Activated CD4-positive, alpha-beta T cell treated with anti-CD3 and anti-CD28 coated beads for 24 hours (primary cell): ENCODE measurements at places on chromosomes 16 and 17.

DNA sequence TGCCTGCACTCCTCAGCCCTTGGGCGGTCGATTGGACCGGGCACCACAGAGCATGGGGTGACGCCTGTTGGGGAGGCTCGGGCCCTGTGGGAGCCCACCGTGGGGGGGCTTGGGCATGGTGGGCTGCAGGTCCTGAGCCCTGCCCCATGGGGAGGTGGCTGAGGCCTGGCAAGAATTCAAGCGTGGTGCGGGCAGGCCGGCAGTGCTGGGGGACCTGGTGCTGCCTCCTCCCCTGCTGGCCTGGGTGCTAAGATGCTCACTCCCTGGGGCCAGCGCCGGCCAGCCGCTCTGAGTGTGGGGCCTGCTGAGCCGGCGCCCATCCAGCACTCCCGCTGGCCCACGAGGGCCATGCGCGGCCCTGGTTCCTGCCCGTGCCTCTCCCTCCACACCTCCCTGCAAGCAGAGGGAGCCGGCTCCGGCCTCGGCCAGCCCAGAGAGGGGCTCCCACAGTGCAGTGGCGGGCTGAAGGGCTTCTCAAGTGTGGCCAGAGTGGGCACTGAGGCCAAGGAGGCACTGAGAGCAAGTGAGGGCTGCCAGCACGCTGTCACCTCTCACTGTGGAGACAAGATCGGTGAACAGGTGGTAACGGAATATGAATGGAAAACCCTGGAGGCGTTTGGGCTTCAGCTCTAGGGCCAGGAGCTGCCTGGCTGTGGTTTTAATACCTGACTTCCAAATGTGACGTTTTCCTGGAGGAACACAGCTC, 28.5 kb downstream of the ST6GALNAC1 start:
- DNase-seq: no peak

DNA sequence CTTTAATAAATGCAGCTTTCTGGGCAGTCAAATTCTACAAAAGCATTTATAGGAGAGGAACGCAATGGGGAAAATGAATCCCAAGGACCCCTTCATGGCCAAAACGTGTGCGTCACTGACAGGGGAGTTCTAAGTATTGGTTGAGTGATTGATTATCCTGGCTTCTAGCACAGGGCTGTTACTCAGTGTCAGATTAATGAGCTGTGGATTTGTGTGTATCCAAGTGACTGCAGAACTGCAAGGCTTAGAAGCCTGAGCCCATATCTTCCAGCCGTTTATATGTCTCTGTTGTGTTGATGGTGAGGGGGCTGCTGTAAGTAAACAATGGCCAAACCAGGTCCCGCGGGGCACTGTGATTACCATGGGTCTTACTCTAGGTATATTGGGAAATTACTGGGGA, 129.4 kb downstream of the SHISA9 start:
- DNase-seq: no peak

GRCh38 chr16:17538927-17539326, 68.2 kb upstream of the XYLT1 start:
- no peak for DNase-seq

DNA sequence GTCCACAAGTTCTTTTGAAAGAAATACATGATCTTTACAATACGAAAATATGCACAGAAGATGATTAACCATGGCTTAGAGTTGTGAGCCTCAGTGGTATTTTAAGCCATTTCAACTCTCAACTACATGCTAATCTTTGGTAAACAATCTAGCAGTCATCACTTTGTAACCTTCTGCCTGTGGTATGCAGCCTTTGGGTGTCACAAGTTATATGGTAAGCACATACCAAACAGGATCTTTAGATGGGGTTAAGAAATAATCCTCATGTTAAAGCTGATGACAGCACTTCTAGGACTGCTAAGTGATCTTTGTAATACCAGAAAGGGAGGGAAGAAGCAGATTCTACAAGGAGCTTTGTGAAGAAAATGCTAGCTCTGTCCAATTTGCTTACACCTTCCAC, 74.3 kb downstream of the CA4 start:
- DNase-seq: no peak

- DNase-seq: no peak
Observed at GRCh38 chr17:81436294-81436849, 41.1 kb downstream of the BAHCC1 start.

GRCh38 chr17:35540589-35541404, 3.3 kb upstream of the SLFN12L start:
- DNase-seq: no peak

- no peak for DNase-seq
Observed at GRCh38 chr17:71922439-71922838, 198.4 kb upstream of the SOX9 start.

DNA sequence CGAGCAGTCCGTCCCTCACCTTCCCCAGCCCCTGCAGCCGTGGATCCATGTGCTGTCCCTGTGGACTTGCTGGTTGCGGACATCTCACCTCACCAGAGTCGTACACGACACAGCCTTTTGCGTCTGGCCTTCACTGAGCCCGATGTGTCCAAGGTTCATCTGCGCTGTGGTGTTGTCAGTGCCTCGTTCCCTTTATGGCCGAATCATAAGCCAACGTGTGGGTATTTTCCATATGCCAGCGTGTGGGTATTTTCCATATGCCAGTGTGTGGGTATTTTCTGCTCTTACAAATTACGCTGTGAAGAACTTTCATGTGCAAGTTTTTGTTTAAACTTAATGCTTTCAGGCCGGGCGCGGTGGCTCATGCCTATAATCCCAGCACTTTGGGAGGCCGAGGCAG, 31.6 kb downstream of the TBCD start:
- no peak for DNase-seq

GRCh38 chr17:71900621-71901229, 220.1 kb upstream of the SOX9 start:
- no peak for DNase-seq

DNA sequence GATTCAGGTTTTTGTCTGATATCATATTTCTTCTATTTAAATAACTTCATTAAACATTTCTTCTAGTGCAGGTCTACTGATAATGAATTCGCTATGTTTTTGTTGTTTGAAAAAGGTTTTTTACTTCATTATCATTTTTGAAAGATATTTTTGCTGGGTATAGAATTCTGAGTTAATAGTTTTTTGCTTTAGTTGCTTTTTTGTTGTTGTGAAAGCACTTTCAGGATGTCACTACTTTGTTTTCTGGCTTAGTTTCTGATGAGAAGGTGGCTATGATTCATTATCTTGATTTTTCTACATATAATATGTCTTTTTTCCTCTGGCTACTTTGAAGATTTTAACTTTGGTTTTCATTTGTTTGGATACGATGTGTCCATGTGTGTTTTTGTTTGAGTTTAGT, 3.5 kb downstream of the ZFP1 start:
- DNase-seq: no peak

DNA sequence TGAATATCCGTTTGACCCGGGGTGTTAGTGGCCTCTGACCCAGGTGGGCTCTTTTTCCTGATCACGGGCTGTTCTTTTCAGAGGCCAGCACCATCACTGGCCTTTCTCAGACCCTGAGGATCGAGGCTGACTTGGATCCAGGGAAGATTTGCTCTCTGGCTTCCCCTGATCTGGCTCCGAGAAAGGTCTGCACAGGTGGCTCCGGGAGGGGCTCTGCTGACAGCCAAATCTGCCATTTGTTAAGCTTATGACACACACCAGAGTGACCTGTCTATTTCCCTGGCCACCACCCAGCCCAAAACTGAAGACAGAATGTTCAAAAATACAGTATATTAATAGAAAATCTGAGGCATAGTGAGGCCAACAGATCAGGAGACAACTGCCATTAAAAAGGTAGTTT, 221.8 kb upstream of the TNRC6C start:
- no peak for DNase-seq

DNA sequence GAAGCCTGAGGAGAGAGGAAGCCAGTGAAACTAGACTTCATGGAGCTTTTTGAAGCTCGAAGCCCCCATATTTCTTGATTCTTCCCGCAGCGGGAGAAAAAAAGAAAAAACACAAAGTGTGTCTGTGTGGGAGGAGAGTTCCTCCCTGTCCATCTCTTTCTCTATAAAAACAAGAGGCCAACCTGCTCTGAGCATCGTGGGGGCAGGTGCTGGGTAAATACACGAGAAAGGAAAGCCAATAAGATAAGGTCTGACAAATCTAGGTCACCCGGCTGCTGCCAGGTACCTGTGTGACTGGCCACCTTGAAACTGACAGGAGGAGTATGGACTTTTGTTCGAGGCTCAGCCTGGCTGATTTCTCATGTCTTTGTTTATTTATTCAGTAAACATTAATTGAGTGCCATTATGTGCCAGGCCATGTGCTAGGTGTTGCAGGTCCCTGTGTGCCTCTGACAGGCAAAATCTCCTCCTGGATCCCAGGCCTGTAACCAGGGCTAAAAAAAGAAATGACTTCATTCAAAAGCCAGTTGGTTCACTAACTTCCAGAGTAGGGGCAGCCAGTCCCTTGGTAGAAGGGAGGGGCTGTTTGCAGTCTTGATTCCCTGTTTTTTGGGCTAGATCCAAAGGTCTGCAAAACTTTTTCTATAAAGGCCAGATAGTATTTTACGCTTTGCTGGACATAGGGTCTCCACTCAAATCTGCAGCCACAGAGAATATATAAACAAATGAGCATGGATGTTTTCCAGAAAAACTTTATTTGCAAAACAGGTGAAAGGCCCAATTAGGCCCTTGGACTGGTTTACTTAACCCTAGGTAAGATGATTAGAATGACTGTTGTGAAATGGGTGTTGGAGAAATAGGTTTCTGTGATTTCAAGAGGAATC, 35.6 kb downstream of the YPEL2 start:
- no peak for DNase-seq

DNA sequence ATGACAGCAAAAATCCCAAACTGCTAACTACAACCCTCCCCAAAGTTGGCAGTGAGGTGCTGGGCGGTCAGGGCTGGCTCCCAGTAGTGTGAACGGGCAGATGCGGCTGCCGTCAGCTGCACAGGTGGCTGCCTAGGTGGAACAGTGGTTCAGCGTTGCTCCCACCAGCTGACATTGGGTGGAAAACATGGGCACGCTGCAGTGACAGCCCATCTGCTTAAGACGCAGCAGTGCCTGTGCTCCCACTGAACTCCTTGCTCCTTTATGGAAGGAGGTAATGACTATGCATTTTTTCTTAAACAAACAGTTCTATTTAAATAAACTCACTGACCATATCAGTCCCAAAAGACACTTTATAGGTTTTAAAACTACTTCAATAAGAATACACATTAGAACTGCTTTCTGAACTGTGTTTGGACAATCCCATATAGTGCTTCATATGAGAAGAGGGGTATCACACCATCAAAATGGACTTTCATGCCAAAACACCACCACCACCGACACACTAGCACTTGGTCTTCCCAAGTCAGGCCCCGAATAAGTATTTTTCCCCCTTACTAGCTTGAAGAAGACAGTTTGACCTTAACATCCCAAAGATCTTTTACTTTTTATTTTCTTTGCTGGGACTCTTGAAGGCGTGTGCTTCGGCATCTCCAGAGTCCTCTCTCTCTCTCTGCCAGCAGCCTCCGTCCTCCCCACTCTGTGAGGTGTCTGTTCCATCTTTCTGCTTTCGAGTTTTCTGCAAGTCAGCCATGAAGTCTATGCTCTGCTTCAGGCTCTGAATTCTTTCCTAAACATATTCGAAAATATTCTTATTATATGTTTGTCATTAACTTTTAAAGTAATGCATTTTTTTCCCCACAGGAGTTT, 34.4 kb downstream of the BRD7 start:
- DNase-seq: no peak

DNA sequence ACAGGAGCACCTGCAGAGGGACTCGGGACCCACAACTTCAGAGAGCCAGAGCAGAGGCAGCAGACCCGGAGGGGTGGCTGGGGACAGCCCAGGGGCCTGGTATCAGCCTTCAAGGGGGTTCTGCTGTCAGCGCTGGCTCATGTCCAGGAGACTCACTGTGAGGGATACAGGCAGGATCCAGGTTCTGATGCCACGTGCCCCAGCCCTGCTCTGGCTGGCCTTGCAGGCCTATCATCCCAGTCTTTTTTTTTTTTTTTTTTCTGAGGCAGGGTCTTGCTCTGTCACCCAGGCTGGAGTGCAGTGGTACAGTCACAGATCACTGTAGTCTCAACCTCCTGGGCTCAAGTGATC, 9.0 kb upstream of the MTSS2 start:
- DNase-seq: no peak

- DNase-seq: no peak
Observed at GRCh38 chr17:31581491-31581890, 190.0 kb downstream of the RAB11FIP4 start.
